ENCODE measurements at places on chromosomes 5 and 9.

DNA sequence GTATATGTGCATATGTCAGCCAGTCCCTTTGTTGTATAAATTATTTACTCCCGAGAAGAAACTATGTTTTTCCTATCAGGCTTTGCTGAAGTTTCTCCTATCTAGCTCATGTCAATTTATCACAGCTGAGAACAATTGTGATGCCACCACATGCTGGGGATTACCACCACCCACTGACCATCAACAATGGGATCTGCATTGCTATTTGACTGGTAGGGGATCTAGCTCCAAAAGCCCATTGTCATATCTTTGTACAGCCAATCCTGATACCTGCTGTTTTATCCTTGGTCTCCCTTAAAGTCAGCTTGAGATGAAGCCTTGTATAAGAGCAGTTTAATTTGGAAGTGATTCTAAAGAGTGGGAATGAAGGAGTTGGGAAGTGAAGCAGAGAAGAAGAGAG is 53.9 kb upstream of the KCNN2 start:
- DNase-seq = no peak

DNA sequence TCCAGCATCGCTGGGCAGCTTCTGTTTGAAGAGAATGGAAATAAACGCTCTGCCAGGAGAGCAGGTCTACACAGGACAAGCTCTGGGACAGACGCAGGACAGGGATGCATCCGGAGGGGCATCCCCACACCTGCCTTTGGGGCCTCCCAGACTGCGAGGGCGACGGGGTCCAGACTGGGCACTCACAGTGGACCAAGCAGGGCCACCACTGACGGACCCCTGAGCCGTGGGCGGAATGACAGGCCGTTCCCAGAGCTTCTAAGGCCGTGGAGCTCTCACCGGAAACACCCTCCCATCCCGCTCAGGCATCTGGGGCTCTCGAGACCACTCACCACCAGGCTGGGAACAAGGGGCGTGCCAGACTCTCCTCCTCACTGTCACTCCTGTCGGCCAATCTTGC is 10.5 kb upstream of the TMEM250 start:
- no peak for DNase-seq

DNA sequence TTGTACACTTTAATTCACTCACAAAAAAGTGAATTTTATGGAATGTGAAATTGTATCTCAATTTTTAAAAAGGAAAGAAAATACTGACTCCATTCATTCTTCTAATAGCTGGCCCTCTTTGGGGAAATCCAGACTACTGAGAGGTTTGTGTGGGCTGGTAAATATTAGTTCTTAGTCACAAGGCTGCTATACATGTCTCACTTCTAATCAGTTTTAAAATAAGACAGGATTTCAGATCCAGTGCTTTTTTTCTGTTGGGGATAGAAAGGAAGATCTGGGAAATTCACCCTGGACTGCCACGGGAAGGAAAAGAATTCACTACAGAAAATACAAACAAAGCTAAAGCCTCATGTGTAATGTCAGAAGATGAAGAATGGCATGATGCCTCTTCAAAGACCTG is 32.7 kb upstream of the ADAMTSL1 start:
- no peak for DNase-seq

GRCh38 chr9:93024986-93025630 is 33.4 kb upstream of the SUSD3 start:
- no peak for DNase-seq

- DNase-seq = no peak
Observed at GRCh38 chr9:93711002-93711401, 134.6 kb downstream of the PHF2 start.

GRCh38 chr5:54868511-54869483 is 116.6 kb downstream of the ESM1 start:
- DNase-seq = no peak
